ENCODE measurements at places on chromosomes 2 and 18. TPM values are rescaled to one million over a fixed set of nuclear protein-coding genes. Genes with fewer than 3 reads are reported as not detected.

TRIP12 gene
- 166 TPM for total RNA-seq

- no peak for DNase-seq
Measured at GRCh38 chr2:134410831-134411231, 157.0 kb downstream of the MGAT5 start.

GRCh38 chr2:34670482-34670881, 1071.4 kb upstream of the FAM98A start:
- DNase-seq: no peak

GRCh38 chr2:219205165-219205538, 1.4 kb upstream of the ZFAND2B start:
- DNase-seq: no peak

- DNase-seq: no peak
Measured at GRCh38 chr2:50333529-50334228, 698.3 kb downstream of the NRXN1 start.

DSG3 gene
- total RNA-seq: not detected

GRCh38 chr18:50970006-50970405, 2.2 kb downstream of the ELAC1 start:
- DNase-seq: peak; percentile 30

GRCh38 chr2:46569061-46569560, 89.7 kb downstream of the TMEM247 start:
- DNase-seq: no peak

CCDC178 gene
- total RNA-seq: 0.89 TPM

DNA sequence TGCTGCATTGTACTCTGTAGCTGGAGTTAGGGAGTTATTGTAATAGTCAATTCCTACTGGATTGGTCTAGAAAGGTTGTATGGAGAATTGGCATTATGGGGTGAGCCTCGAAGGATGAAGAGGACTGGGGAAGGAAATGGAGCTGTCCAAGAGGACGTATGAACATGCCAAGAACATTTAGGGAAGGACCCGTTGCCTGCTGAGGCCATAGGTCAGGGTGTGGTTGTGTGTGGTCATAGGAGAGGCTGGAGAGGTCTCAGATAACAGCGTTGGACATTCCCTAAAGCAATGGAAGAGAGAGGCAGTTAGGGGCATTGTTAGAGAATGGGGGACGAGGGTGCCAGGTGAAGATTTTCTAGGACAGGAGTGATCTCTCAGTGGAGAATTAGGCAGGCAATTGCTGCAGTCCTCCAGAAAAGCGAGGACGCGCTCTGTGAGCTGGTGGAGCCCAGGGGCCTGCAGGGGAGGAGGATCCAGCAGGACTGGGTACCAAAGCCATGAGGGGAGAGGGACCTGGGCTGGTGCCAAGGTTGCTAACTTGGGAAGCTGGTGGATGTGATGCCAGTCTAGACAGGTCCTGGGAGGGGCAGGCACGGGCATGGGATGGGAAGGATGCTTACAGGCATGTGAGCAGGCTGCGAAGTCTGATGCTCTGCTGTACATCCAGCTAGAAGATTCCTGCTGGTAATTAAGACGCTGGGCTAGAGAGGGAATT, 9.4 kb upstream of the PSD4 start:
- no peak for DNase-seq

- DNase-seq: no peak
Measured at GRCh38 chr2:3121601-3122000, 256.0 kb downstream of the EIPR1 start.

DTYMK gene
- 9.8 TPM for total RNA-seq

GRCh38 chr18:75475228-75475627, 47.7 kb upstream of the SMIM21 start:
- no peak for DNase-seq

GRCh38 chr2:238475034-238475433, 48.3 kb downstream of the ASB1 start:
- DNase-seq: no peak

RAB6C gene
- total RNA-seq: not detected

DNA sequence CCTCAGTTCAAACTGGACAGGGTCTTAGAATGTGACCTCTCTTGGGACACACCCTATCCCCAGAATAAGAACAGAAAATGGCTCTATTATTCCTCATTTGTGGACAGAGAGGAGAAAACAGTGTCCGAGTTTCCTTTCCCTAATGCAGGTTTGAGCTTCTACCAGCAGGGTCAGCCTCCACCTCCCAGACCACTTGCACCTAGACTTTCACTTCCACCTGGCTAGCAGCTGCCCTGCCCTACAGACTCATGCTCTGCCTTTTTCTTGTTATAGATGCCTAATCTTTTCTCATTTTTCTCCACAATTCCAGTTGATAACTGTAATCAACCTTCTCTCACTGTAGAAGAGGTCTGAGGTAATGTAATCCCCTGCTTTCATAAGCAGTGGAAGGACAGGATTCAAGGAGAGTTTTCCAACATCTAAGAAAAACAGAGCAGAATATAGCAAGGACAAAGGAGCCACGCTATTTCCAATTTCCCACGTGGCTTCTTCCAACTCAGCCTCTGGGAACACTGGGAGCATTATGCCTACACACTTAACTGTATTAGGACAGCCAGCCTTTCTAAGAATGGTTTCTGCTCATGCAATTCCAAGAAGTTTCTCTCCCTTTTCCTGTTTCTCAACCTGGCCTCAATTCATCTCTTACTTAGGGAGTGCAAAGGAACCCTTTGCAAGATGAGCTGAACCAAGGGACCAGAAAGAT, 239.8 kb downstream of the BCL11A start:
- DNase-seq: no peak

GRCh38 chr2:55301277-55301676, 32.2 kb upstream of the MTIF2 start:
- DNase-seq: no peak

- no peak for DNase-seq
Measured at GRCh38 chr2:1997409-1997808, 253.1 kb upstream of the PXDN start.

- no peak for DNase-seq
Measured at GRCh38 chr2:158773121-158773520, 22.0 kb upstream of the DAPL1 start.

DNA sequence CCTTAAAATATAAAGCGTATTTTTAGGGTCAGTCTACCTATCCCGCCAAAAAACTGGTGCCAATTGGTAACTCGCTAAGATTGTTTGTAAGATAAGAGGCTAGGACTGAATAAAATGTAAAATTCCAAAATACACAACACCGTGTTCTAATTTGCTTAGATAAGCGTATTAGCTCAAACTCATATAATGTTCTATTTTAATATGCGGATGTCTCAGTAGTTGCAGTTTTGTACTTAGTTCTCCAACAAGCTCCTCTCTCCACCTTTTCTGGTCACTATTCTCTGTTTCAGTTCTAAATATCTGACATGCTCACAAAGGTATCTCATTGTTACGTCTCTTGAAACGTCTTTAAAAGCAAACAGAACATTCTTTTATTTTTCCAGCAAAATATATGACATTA, 24.0 kb downstream of the NETO1 start:
- no peak for DNase-seq

DNA sequence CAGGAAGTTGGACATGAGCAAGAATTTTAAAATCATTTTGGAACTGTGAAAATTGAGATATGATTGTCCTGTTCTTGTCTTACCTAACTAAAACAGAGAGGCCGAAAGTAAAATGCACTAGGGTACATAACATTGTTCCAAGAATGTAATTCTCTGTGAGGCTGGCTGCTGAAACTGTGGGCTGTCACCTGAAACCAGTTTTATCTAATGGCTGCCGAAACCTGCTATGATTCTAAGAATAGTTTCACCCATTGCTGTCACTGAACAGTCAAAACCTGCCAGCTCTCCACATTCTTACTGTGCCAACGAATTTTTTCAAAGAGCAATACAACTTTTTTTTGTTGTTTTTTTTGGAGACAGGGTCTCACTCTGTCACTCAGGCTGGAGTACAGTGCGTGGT, 119.3 kb upstream of the ZSWIM2 start:
- no peak for DNase-seq

- DNase-seq: no peak
Measured at GRCh38 chr2:34660741-34661140, 1061.6 kb upstream of the FAM98A start.

- DNase-seq: no peak
Measured at GRCh38 chr2:85130407-85130806, 2.8 kb upstream of the TCF7L1 start.

RAPGEF4 gene
- total RNA-seq: 10.9 TPM

SAG gene
- total RNA-seq: not detected

PIEZO2 gene
- 1.7 TPM for total RNA-seq

ASIC4 gene
- 0.32 TPM for total RNA-seq

POLR1B gene
- total RNA-seq: 9.4 TPM

DNA sequence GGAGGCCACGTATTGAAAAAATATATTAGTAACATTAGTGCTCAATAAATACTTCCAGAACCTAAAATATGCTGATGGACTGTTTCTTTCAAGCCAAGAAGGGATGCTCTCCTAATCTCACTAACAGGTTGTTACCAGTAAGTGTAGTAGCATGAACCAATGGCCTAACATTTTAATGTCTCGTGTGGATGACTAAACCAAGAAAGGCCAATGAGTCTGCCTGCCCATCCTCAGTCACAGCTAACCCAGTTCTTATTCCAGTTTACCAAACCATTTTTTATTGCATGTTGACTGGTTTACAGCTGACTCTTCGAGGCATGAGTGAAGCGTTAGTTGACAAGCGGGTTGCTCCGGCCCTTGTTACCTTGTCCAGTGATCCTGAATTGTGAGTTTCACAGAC, 45.1 kb upstream of the TNFRSF11A start:
- DNase-seq: no peak

DNA sequence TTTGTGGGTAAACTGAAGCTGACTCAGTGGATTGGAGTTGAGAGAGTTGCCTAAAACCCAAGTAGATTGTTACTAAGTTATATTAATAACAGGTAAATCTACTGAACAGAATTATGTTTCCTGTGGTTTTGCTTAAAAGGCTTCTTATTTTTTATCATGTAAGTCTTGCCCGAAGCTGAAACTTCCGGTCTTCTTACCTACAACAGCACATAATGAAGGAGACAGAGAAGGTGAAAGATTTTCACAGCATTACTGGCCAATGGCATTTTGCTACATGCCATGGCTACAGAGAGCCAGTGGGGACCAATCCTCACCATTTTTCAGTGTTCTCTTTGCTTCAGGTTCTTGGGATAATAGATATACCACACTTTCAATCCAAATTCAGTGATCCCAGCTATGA, 220.0 kb downstream of the ERBB4 start:
- no peak for DNase-seq

DNA sequence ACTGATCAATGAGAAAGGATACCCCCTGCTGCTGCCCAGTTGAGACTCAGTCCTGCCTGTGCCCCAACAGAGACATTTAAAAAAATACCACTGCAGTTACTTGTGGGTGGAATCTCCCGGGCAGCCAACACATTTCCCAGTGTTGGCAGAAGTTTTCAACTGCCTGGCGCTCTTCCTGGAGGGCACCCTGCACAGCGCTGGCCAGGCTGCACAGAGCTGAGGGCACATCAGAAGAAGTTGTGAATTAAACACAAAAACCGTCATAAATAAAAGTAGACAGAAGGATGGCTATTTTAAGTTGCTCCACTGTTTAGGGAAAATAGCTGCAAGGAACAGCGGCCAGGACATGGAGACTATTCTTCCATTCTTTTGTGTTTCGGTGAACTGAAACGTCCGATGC, 110.2 kb upstream of the THOC1 start:
- DNase-seq: no peak

DNA sequence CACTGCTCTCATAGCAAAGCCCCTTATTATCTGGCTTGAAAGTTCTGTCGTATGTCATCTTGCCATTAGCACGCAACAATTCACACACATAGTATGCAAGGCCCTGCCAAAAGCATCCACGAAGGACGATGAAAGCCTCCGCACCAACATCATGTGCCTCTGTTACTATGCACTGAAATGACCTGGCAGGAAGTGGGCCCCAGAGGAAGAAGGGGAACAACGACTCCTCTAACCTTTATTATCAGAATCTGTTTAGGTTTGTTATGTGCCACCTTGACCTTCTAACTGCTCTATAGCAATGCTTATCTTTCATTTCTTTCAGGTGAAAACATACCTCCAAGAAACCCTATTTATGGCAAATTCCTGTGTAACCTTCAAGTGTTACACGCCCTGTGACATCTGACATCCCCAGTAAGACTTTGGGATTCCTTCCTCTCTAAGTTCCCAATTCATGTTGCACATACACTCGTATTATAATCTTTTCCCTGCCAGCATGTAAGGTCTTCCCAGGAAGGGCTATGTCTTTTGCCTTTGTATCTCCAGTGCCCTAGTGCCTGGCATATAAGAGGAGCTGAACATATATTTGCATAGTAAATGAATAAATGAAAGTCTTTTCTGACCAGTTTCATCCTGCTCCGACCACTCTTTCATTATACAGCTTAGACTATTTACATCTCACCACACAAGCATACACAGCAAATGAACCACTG, 7.0 kb upstream of the NDUFV2 start:
- no peak for DNase-seq

DNA sequence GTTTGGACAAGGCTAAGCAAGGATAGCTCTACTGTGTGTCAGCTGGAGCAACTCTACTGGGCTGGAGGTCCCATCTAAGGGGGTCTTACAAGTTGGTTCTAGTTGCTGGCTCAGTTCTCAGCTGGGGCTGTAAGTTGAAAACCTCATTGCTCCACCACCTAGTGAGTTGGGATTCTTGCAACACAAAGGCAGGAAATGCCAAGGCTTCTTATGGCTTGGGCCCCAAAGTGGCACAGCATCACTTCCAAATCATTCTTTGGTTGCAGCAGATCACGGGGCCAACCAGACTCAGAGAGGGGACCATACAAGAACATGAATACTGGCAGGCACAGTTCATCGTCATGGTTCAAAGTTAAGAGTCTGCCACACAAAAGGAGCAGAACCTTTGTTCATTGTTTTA, 332.7 kb downstream of the LRRTM1 start:
- DNase-seq: no peak

- no peak for DNase-seq
Measured at GRCh38 chr18:13241893-13242175, 23.3 kb downstream of the LDLRAD4 start.

GRCh38 chr2:137228566-137228965, 463.2 kb downstream of the THSD7B start:
- DNase-seq: no peak

CENPA gene
- total RNA-seq: 0.38 TPM

- DNase-seq: no peak
Measured at GRCh38 chr2:241011296-241011600, 12.8 kb downstream of the SNED1 start.

CNGA3 gene
- not detected for total RNA-seq

COQ10B gene
- 43.4 TPM for total RNA-seq

SLC39A6 gene
- total RNA-seq: 17.6 TPM

NAT8 gene
- total RNA-seq: not detected

DNA sequence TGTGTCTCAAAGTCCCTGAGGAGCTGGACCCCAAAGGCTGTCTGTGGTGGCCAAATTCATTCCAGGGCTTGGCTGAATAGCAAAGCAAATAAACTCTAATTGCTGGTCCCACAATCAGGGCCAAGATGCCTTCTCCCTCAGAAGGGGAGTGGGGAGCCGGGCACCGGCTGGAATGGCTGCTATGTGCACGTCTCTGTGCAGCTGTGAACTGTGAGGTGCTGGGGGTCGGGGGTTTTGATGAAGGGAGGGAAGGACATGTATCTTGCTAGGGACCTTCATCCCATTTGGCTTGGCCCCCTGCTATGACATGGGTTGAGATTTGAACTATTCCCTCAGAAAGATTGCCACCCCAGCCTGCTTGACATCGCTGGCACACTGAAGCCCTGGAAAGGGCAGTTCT, 60.4 kb downstream of the CIB4 start:
- DNase-seq: no peak
